ENCODE measurements at places on chromosomes 12 and 14. TPM values are rescaled to one million over a fixed set of nuclear protein-coding genes. Genes with fewer than 3 reads are reported as not detected.

DNA sequence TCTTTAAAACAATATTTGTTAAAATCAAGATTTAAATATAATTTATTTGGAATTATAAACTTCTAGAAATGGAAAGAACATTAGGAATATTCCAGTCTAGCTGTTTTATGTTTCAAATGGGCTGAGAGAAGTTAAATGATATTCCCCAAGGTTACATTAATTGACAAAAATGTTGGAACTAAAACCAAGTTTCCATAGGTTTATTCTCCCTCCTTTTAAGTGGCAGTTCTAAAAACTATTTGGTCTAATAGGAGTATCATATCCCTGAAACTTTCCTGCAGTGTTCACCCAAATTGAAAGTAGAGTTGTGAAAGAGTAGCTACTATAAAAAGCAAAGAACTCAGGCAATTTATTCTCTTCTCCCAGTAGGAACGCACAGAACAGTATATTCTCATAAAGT is 1185.5 kb downstream of the LRFN5 start:
- no peak overlapping the region for H3K27ac ChIP-seq
- H3K27me3 ChIP-seq: no peaks in the 10 kb centered on the region
- no peaks in the 10 kb centered on the region for H3K4me1 ChIP-seq
- no peaks in the 10 kb centered on the region for H3K36me3 ChIP-seq
- DNase-seq: no peak

Gene L2HGDH
- 15.2 TPM for total RNA-seq

- DNase-seq: no peak
- peaks cover 3% of the 10 kb centered on the region for H3K27me3 ChIP-seq
- H3K27ac ChIP-seq: no peak overlapping the region
- no peak overlapping the region for H3K4me3 ChIP-seq
Observed at GRCh38 chr12:97471194-97471593, 8.6 kb downstream of the RMST start.

Gene ADAMTS20
- total RNA-seq: not detected

- no peaks in the 10 kb centered on the region for H3K4me1 ChIP-seq
- no peaks in the 10 kb centered on the region for H3K27me3 ChIP-seq
- no peak overlapping the region for H3K4me3 ChIP-seq
- no peak overlapping the region for H3K27ac ChIP-seq
Observed at GRCh38 chr14:36948157-36948859, 224.1 kb downstream of the SLC25A21 start.

GRCh38 chr14:70907176-70907995 is at the start of gene PCNX1:
Gene PCNX1 (plus strand): TSS chr14:70907459. CDS start chr14:70907851, 392 bp downstream.
- peak within 1 kb of the TSS; percentile 86 for H3K27ac ChIP-seq
- peak within 1 kb of the TSS; percentile 97 for H3K4me3 ChIP-seq
- peaks cover 10% of the 10 kb centered on the region for H3K36me3 ChIP-seq

- no peaks in the 10 kb centered on the region for H3K27me3 ChIP-seq
- no peak overlapping the region for H3K27ac ChIP-seq
- no peak overlapping the region for H3K4me3 ChIP-seq
Observed at GRCh38 chr14:71538288-71538687, 393.9 kb upstream of the RGS6 start.

Gene IL23A
- 47.6 TPM for total RNA-seq

Gene CKB
- total RNA-seq: 6.1 TPM

DNA sequence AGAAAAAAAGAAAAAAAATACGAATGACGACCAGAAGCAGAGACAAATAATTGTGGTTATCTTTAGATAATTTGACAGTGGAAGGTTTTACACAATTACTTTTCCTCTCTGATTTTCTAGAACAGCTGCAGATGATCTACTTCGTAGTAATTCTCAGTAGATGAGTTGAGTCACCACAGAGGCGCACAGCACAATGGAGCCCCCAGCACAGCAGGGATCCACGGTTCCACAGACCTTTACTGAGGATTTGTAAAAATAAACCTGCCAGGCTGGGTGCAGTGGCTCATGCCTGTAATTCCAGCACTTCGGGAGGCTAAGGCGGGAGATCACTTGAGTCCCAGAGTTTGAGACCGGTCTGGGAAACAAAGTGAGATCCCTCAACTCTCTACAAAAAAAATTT is 29.3 kb downstream of the AMN start:
- no peak overlapping the region for H3K4me3 ChIP-seq
- no peaks in the 10 kb centered on the region for H3K27me3 ChIP-seq
- peaks cover 17% of the 10 kb centered on the region for H3K4me1 ChIP-seq
- H3K36me3 ChIP-seq: no peaks in the 10 kb centered on the region

- H3K4me1 ChIP-seq: no peaks in the 10 kb centered on the region
- no peak overlapping the region for H3K27ac ChIP-seq
- DNase-seq: no peak
- no peak overlapping the region for H3K4me3 ChIP-seq
Observed at GRCh38 chr12:119842380-119842779, 34.7 kb downstream of the CIT start.
